Nucleus accumbens (tissue), 56 donors: ENCODE measurements at places on chromosomes 3 and 15.

GRCh38 chr15:68874788-68875187, 54.1 kb upstream of the ANP32A start:
- DNase-seq = no peak

- no peak for DNase-seq
These were observed 556 bp downstream of the ANKRD63 start for GRCh38 chr15:40282147-40282868.

DNA sequence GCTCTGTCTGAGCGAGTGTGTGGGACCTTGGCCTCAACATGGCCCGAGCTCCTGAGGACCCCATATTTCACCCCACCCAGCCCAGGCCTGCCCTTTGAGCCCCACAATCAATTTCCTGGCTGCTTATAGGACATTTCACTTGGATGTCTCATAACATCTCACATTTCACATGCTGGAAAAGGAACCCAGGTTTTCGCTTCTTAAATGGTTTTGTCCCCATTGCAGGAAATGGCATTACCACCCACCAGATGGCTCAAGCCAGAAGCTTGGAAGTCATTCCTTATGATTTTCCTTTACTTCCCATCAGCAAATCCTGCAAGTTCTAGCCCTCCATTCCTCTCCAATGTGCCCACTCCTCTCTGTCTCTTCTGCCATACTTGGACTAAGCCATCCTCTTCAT, 14.9 kb downstream of the ITGA11 start:
- no peak for DNase-seq

DNA sequence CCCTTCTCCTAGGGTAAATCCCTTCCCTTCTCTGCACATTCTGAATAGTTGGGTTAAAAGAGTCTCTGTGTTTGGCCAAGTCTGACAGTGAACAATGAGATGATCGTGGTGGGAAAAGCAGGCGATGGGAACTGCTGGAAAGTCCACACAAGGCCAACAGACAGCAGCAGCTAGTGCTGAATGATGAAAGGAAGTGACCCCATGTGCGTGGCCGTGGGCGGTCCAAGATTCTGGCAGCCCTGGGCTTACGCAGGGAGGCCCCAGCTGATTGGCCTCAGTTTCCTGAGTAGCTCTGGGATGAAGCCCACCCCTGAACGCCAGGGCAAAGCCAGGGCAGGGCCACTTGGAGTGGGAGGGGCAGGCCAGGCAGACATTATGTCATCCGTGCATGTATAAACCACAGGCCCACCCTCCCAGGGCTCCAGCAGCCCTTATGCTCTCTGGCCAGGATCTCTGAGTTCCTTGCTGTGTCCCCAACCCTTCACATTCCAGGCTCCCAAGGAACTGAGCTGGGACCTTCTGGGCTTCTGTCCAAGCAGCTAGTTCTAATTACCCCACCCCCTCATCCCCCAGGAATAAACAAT, 57.8 kb downstream of the CDC25A start:
- no peak for DNase-seq

- no peak for DNase-seq
These were observed 507.6 kb upstream of the ROBO2 start for GRCh38 chr3:76532158-76532822.

DNA sequence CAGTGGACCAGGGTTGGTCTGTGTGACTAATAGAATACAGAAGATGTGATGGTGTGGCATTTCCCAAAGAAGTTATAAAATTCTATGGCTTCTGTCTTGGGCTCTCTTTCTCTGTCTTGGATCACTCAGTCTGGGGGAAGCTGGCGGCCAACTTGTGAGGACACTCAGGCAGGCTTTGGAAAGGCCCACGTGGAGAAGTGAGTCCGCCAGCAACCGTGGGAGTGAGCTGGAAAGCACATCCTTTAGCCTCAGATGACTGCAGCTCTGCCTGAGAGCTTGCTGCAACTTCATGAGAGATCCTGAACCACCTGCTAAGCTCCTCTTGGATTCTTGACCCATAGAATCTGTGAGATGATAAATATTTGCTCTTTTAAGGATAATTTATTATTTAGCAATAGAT, 72.0 kb upstream of the RASGRP1 start:
- no peak for DNase-seq

GRCh38 chr3:13277196-13277813, 142.8 kb downstream of the NUP210 start:
- DNase-seq = peak; percentile 59

- no peak for DNase-seq
These were observed 157.3 kb upstream of the LPP start for GRCh38 chr3:187996609-187997008.

DNA sequence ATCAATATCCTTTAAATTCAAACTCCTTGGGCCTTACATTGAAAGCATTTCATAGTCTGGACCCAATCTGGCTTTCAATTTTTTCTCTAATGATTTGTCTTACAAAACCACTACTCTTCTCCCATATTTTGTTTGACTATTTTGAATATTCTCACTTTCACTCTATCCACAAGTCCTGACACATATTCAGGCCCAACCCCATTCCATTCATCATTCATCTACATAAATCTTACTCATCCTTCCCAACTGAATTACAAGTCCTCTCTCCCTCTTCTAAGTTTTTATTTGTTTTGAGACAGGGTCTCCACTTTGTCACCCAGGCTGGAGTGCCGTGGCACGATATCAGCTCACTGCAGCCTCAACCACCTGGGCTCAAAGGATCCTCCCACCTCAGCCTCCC, 43.6 kb downstream of the TOP2B start:
- DNase-seq = no peak

- no peak for DNase-seq
These were observed 179.4 kb downstream of the GBE1 start for GRCh38 chr3:81581966-81582599.

DNA sequence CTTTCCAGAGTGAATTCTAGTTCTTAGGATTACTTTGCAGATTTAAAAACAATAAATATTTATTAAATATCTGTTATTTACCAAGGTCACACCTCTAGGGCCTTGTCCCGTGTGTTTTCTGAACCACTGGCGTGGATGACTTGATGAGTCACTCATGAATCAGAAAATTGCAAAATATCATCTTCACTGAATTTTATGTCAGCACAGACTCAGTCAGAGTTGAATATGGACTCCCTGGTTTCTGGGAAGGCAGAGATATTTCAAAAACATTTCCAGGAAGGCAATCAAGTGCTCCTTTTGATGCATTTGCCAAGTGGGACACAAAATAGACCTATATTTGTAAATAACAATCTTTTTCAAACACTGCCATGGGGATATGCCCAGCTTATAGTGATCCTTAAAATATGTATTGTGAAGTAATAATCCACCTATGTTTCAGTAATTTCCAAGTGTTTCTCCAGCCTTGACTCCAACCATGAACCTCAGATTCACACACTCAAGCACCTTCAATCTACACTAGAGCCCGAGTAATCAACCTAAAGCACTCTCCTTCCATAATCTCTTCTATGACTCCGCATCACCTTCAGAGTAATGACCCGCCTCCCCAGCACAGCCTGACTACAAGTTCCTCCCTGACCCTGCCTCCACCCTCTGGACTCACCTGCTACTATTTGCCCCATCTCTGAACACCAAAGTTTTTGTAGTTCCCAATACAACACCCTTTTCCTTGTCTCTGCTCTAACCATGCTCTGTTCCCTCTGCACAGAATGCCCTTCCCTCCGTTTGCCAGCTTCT, 24.3 kb downstream of the DPH3 start:
- no peak for DNase-seq

GRCh38 chr3:130900959-130901358, 7.1 kb downstream of the ATP2C1 start:
- no peak for DNase-seq

DNA sequence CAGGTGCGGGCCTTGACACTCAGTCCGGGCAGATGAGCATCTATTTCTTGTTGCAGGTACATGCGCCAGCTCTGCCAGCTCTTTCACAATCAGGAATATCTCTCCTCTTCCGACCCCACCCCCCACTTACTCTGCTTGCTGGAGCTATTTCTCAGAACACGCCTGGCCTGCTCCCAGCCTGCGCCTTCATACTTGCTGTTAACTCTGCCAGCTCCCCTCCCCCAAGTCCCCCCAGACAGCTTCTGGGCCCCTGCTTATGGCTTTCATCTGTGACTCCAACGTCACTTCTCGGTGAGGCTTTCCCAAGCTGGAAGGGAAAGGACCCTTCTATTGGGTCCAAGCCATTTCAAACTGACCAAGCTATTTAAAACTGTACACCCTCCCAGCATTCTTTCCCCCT, 15.2 kb downstream of the MAGEF1 start:
- DNase-seq = no peak

GRCh38 chr3:108060331-108060730, 30.5 kb downstream of the CD47 start:
- no peak for DNase-seq
